RWPE1 (cell line): ENCODE measurements at places on chromosomes 6 and 20.

GRCh38 chr20:62286493-62287064 lies 16.2 kb upstream of the ADRM1 start:
- DNase-seq: no peak

DNA sequence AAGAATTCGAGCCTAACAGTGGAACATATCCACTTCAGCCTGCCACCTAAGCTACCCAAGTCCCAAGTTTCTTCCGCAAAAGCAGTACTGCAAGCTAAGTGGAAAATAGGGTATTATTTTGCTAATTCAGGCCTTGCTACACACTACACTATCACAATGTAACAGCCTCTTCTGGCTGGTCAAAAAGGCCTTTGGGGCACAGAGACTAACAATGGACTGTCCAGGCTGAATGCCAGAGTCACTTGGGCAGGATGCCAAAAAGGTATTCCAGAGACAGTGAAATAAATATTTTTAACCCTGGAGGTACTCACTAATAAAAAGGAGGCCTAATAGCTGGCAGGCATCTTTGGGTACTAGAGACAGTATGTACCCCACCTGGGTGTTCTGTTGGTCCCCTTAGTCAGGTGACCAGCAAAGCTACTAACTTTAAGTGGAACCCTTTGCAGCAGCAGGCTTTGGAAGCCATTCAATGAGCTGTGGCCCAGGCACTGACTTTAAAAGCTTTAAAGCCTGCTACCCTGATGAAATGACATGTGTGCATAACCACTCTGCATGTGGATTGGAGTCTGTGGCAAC lies 692.1 kb downstream of the HTR1B start:
- no peak for DNase-seq

DNA sequence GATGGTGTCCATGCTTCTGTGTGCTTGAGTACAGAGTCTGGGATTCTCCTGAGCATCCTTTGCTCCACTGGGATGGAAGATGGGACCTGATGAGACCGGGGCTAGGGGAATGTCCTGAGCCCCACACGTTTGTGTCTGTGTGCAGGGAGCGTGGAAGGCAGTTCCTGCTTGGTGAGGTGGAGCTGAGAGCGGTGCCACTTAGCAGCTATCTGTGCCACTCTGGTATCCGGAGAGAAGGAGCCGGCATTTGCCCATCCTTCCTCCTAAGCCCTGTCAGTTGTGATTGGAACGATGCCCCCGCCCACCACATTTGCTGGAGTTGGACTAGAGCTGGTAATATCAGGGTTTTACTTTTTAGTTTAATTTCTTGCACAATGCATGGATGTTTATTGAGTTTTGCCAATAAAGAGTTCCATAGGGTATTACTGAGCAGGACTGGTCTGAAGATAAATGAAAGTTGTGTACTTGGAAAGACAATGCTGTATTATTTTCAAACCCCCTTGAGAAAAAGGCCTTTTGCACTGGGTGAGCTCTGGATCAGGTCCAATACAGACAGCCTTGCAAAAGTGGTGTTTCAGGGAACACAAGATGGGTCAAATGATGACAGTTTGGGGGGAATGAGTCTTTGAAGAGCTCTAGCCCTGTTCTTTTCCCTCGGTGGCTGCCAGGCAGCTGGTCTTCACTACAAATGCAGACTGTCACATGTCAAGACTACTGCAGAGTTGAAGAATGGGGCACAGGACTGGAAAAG lies 130.8 kb downstream of the SYCP2 start:
- DNase-seq: no peak

- DNase-seq: no peak
These were observed 24.6 kb downstream of the EDN1 start for GRCh38 chr6:12314751-12315150.

DNA sequence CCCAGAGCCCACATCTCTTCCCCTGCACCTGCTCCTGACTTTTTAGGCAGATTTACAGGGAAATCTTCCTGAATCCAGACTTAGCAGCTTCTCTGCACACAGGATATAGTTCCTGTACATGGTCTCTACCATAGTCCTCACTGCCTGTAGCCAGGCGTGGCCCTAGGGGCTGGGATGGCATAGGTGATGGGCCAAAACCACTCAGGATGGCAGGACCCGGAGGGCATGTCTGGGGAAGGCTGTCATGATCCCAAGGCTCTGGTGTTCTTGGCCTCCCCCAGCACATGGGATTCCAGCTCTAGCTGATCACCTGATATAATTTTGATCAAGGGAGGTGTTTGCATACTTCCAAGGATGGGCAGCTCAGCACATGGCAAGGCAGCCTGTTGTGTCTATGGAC lies 58.0 kb downstream of the TOX2 start:
- no peak for DNase-seq

DNA sequence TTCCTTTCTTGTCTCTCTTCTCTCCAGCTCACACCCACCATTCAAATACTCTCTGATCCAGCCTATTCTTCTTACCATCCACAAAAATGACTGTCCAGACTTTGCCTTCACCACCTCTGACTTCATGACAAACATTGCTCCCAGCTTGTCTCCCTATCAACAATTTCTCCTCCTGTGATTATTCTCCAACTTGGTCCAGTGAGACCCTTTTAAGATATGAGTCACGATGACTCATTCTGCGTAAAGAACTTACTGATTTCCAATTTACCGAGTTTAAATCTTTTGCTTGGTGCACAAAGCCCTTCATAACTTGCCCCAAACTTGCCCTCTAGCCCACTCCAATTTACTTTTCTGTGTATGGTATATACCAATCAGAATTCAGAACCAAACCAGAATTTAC lies 833.2 kb downstream of the MAFB start:
- DNase-seq: no peak

DNA sequence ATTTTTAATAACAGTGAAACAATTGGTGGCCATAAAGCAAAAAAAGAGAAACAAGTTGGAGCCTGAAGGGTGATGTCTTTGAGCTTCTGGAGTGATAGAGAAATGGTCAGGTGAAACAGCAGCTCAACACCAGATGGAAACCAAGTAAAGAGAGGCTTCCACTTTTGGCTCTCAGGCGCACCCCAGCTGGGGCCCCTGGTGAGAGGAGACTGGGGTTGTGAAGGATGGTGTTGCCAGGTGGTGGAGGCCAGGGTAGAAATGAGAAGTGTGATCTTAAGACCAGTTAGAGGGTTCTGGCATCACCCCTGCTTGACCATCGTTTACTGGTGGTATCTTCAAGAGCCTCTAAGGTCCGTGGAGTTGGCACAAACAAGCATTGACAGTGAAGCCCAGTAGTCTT lies 126.0 kb upstream of the AKIRIN2 start:
- DNase-seq: no peak

- no peak for DNase-seq
These were observed 63.5 kb upstream of the FAM8A1 start for GRCh38 chr6:17536586-17536985.

GRCh38 chr6:53238311-53238710 lies 89.7 kb upstream of the GCM1 start:
- DNase-seq: no peak

DNA sequence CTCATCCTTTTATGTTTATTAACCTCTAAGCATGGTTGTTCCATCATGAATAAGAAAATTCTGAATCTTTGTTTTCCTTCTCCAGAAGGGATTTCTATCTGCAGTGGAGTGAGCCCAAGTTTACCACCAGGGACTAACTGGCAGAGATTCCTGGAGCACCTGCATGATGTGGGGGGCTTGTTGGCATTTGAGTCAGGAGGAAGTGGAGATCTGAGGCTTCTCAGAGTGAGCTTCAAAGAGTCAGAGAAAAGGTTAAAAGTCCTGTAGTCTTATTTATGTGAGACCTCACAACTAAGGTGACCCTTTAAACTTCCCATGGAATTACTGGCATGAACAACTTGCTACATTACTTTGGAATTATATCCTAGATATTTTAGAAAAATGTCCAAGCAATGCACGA lies 138.1 kb upstream of the SLC24A3 start:
- DNase-seq: no peak
